Renal cortical epithelial cell (primary cell): ENCODE measurements at places on chromosomes 2 and 18. TPM values are rescaled to one million over a fixed set of nuclear protein-coding genes. Genes with fewer than 3 reads are reported as not detected.

Gene ATG9A
- total RNA-seq: 21.2 and 78.7 TPM in 2 replicates

DNA sequence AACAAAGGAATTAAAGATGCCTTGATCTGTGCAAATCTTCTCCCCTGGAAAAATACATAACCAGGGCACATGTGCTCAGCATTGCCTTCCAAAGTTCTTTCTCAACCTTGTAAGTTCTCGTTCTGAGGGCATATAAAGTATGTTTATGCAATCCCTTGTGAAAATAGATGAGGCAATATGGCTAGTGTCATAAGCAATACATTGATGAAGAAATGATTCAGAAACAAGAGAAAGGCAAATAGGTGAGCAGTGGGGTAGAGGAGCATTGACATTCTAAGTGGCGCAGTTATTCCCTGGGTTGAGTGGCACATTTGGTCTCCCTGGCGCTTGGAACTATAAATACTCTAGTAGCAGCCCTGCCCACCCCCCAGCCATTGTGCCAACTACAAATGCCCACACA is 57.4 kb upstream of the PGAP1 start:
- no peak for DNase-seq

Gene ZNF892
- total RNA-seq: 6.9 and 16.7 TPM in 2 replicates

DNA sequence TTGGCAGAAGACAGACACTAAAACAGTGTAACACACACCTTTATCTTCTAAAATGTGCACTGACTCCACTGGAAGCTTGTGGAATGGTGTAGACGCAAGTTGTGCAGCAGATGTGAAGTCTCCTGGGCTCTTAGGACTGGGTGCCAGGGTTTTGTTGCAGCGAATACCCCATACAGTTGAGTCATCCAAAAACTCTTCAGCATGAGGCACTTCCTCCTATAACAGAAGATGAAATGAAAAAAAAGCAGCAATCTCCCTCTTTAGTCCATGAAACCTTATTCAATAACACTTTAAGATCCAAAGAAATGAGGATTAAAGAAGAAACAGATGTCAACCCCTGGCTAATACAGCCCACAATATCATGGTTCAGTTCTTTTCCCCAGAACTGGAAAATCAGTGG is 22.2 kb downstream of the BUB1 start:
- DNase-seq: no peak

DNA sequence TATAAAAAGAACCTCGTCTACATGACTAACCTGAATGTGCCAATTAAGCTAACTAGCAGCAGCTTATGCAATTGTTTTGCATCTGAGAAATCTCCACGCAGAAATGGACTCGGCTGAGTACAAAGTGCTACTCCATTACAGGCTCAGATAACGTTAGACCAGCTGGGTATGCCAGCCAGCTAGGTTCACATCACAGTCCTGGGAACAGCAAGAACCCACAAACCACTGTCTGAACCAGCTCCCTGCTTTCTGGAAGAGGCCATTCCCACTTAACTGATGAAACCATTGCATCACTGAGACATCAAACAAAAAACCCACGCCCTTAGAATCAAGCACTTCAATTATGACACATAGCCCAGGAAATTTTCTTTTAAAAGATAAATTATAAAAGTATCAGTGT is 202.7 kb downstream of the CYRIA start:
- peak; percentile 11 for DNase-seq

Gene MREG
- total RNA-seq: 1.9 and 13.7 TPM in 2 replicates

Gene EPAS1
- total RNA-seq: 63.7 and 124 TPM in 2 replicates

Gene CPLX4
- not detected in 2 replicates for total RNA-seq

GRCh38 chr18:50796495-50796894 is 23.3 kb downstream of the MRO start:
- no peak for DNase-seq

- DNase-seq: no peak
Observed at GRCh38 chr2:96320728-96321622, 4.1 kb upstream of the ITPRIPL1 start.

Gene DPP10
- not detected in 2 replicates for total RNA-seq

- no peak for DNase-seq
Observed at GRCh38 chr18:7604361-7604760, 37.2 kb downstream of the PTPRM start.

GRCh38 chr2:95115418-95115817 is 6.2 kb downstream of the MRPS5 start:
- peak; percentile 75 for DNase-seq

- no peak for DNase-seq
Observed at GRCh38 chr18:5738526-5738925, 156.8 kb downstream of the TMEM200C start.

Gene IL1A
- 0.15 and 6.3 TPM in 2 replicates for total RNA-seq

Gene KIAA2012
- not detected in 2 replicates for total RNA-seq

GRCh38 chr2:119477113-119477505 is 45.5 kb downstream of the TMEM37 start:
- no peak for DNase-seq

- DNase-seq: no peak
Observed at GRCh38 chr18:37554399-37554787, 11.2 kb downstream of the CELF4 start.

- DNase-seq: no peak
Observed at GRCh38 chr2:20483194-20483895, 36.5 kb downstream of the RHOB start.

Gene ZBTB7C
- total RNA-seq: 0.17 and 0.99 TPM in 2 replicates

DNA sequence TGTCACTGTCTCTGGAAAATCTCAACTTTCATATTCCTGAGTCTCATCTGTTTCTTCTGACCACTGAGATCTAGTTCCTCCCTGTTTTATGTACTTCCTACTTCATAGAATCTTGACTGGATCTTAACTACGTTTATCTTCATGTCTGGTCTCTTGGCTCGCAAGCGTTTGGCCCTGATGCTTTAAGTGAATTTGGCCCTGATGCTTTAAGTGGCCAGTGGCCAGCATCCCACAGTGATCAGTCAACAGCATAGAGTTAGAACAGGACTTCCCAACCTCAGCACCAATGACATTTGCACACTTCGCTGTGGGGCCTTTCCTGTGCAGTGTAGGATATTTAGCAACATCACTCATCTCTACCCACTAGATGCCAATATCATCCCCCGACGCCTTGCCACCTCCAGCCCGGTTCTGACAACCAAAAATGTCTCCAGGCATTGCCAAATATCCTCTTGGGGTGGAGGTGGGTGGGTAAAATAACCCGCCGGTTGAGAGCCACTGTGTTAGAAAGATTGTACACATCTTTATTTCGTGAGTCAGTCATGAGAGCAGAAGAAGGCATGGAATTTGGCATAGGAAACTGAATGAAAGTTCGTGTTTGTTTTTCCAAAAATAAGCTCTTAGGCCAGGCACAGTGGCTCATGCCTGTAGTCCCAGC is 12.2 kb downstream of the TM4SF20 start:
- no peak for DNase-seq

GRCh38 chr2:226797989-226798421 is 1.6 kb downstream of the IRS1 start:
- DNase-seq: no peak

Gene IL36G
- not detected in 2 replicates for total RNA-seq

Gene CYP26B1
- total RNA-seq: 0.10 TPM in 1 of 2 replicates, not detected in the other

DNA sequence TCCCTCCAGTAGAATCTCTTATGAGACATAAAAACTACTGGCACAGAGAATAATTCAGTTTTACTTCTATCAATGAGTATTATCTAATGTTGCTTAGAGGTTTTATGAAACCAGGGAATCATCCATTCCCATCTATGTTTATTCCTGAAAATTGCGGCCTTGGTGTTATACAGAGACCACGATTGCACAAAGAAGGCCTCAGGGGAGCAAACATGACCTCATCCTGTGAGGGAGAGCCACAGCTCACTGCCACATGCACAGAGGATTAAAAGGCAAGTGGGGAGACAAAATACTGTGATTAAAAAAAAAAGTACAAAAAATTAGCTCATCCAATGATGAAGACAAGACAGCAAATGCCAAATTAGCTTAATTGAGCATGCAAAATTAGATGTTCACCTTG is 111.8 kb upstream of the SLC35G4 start:
- DNase-seq: peak; percentile 4

Gene PMAIP1
- total RNA-seq: 11.6 and 69.3 TPM in 2 replicates

DNA sequence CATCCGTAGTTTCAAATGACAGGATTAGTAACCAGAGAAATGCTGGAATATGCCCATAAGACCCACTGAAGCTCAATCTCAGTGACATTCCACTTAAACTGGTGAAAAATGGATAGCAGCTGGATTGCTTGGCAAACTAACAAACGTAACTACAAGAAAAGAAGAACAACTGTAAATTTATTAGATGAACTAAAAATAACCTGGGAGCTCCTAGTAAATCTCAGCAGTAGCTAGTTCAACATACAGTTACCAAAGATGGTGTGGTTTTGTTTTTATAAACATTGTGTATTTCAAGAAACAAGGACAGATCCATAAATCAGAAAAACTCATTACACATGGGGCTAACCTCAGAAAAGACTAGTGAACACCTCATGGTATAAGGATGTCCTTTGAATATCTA is 531.9 kb downstream of the XIRP2 start:
- no peak for DNase-seq

- DNase-seq: no peak
Observed at GRCh38 chr2:177888581-177888980, 184.0 kb downstream of the PDE11A start.

Gene ABCG5
- not detected in 2 replicates for total RNA-seq

Gene NAT8
- 0.69 and 14.4 TPM in 2 replicates for total RNA-seq

DNA sequence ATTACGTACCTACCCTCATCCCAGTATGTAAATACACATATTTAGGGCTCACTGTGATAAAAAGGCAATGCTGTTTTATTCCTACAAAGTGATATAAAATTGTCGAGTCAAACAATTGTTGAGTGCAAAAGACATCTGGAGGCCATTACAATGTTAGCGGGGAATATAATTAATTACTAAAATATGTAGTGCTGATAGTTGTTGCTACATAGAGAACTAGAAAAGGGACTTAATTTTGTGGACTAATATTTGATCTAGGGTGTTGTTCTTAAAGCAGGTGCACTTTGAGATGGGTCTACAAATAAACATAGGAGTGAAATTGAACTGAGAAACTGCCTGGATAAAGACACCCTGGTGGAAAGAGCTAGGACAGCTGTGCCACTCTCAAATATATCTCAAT is 300.1 kb downstream of the NOL4 start:
- DNase-seq: no peak

DNA sequence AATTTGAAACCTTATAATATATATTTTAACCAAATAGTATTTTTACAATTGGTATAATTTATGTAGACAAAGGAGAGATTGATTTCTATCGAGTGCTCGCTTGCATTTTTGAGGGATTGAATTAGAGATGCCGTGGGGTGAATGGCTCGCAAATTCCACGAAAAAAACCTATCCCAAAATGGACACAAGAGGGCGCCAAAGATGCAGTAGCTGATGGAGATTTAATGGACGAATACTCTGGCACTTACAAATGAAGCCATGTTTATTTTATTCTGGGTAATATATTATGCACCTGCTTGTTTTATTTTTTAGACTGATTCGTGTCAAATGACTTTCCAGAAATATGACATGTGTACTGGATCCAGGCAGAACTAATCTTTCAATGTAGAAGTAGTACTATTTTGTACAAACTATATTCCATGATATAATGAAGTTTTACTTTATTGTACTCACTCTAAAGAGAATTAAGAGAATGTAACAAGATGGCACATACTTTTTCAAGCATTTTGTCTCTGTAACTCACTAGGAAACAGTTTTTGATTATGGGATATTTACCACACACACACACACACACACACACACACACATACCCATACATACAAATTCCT is 505.4 kb downstream of the PLCL1 start:
- peak; percentile 48 for DNase-seq

Gene REG1B
- not detected in 2 replicates for total RNA-seq

Gene NDUFB3
- total RNA-seq: 103 and 115 TPM in 2 replicates

DNA sequence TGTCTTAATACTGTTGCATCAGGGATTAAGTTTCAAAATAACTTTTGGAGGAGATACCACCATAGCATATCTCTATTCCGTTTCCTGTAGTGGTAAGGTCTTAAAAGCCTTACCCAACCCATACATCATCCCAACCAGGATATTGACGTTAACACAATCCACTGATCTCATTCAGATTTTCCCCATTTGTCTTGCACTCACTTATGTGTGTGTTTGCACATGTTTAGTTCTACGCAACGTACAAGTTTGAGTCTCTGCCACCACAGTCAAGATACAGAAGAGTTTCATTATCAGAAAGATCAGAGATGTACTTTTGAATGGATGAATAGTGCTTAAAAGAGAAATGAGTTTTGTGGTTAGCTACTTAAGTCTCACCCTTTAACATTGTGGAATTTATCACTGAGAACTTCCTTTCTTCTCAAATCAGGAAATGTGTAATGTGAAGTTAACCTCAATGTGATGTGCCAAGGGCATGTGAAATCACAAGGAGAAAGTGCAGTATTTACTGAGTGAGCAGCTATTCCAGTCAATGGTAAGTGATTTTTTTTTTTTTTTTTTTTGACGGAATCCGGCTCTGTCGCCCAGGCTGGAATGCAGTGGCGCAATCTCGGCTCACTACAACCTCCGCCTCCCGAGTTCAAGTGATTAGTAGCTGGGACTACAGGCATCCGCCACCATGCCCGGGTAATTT is 69.2 kb upstream of the EPHA4 start:
- DNase-seq: peak; percentile 20

DNA sequence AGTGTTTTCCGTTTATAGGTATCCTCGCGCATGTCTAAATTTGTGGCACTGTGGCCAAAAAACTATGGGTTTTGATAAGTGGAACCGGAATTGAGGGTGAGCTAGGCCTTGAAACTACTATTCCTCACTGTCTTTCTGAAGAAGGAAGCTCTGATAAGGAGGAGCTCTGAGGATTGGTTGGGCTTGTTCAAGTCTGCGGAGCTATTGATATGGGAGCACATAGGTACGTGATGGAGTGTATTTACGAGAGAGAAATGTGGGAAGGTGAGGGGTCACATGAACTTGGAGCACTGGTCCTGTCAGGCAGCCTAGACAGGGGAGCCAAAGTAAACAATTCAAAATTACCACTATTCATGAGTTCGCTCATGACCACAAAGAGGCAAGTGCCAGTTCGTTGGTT is 131.4 kb downstream of the BABAM2 start:
- DNase-seq: no peak

Gene CENPA
- total RNA-seq: 0.50 and 5.6 TPM in 2 replicates

DNA sequence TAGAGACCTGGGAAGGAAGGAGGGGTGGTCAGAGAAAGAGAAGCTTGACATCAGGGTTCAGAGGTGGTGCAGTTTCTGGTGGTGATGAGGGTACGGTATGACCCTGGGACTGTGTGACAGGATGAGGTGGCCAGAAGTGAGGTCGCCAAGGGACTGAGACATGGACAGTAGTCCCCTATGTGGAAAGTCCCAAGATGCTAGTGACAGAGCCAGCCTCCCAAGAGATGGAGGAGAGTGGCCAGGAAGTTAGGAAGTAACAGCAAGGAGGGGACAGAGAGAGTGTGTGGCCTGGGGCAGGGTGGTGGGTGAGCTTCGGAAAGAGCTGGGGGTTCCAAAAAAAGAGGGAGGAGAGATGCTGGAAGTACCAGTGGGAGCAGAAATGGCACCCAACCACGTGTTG is 66.0 kb downstream of the SMAD7 start:
- no peak for DNase-seq
